ENCODE measurements at places on chromosomes 2 and 18. TPM values are rescaled to one million over a fixed set of nuclear protein-coding genes. Genes with fewer than 3 reads are reported as not detected.

DNA sequence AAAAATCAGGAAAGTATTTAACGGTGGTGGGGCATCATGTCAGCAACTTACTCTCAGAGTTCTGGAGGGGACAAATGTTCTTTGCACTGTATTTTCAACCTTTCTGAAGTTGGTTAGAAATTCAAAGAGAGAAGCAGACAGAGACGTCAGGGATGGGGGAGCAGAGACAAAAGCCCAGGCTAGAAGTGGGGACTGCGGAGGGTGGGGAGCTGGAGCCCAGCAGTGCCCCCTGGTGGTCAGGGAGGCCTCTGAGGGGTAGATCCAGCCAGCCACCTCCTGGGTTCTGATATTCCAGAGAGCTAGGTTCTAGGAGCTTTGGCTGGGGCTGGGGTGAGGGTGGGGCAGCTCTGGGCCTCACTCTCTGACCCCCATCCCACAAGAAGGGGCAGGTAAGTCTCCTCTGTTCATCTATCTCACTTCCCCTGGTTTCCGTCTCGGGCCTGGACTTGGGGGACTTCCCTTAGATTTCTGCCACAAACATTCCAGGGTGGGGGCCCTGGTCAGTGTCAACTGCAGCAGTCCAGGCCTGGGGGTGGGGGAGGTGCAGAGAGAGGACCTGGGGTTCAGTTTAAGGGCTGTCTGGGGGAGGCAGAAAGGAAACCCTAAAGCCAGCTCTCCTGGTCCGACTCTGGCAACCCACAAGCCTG is 8.9 kb downstream of the TNS1 start:
- DNase-seq = no peak

GALR1 gene
- 2.1 TPM for total RNA-seq

LYPD1 gene
- 0.99 TPM for total RNA-seq

DNA sequence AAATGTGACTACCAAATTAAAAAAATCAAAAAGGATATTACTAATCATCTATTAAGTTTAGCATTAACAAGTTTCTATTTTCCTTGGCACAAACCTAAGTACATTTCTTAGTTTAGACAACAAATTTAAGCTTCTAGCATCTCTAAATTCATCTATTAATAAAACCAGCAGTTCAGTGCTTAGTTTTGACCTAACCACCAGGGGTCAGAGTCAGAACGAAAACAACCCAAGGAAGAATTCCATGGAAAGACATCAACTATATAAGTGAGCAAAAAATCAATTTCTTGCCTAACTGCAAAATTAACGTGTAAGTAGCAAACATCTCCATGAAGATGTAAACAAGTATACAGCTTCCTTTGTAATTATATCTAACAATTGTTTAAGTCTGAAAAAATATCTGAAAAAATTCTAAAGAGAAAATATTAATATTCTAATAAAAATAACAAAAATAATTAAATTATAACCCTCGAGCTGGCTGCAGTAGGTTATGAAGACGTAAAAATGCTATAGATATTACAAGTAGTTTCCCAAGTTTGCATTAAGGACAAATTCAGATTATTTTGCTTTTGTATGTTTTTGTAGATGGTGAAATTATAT is 83.7 kb downstream of the CERKL start:
- DNase-seq = no peak

GRCh38 chr18:76394780-76395476 is 100.1 kb downstream of the ZNF516 start:
- no peak for DNase-seq

DNA sequence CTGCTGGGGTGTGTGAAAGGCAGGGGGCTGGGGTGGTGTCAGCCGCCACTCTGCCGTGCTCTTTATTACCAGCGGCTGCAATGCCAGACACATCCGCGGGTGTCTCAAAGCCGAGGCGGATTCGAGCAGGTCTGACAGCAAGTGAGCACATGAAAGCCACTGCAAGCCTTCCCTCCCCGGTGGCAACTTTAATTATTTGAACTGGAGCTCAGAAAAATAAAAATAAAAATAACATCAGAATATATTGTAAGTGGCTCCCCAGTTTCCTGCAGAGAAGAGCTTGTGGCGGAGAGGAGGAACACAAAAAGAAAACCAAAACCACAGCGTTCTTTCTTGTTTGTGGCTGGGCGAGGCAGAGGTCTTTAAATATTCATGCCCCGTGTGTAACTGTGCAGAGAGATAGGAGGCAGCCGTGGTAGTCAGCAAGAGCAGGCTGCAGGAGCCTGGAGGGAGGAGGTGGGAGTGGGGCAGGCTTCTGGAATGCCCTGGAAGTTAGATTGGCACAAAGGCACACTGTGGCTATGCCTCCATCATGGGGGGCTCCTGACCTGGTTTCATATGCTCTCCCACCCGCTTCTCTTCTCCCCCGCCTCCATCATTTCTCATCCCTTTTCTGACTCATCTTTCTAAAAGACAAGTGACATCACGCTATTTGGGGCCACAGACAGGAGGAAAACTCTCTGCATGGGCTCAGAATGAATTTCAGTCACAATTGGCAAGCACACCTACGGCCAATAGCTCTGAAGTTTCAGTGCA is 199.8 kb downstream of the CLIP4 start:
- no peak for DNase-seq

INHBB gene
- total RNA-seq = 7.1 TPM

- no peak for DNase-seq
Measured at GRCh38 chr2:527581-527980, 149.6 kb downstream of the TMEM18 start.

GRCh38 chr2:52695731-52696130 is 1071.9 kb upstream of the CHAC2 start:
- DNase-seq = no peak

DNA sequence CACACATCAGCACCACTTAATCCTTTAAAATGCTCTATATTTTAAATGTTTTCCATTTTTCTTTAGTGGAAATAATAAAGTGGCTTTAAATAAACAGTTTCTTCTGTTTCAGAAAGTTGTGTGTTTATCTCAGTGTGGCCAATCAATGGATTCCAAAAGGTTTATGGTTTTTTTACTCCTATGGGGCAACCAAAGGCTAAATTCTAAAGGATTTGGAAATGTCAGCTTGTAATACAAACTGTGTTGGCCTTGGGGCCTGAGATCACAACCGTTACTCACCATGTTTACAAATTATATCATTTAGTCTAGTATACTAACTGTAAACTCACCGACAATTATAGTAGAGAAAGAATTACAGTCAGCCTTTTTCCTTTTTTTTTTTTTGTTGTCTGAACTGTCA is 827.2 kb downstream of the EPHA4 start:
- DNase-seq = no peak

CFAP210 gene
- total RNA-seq = 0.30 TPM

- no peak for DNase-seq
Measured at GRCh38 chr2:236172255-236173035, 4.3 kb upstream of the GBX2 start.

TRIM43 gene
- total RNA-seq = 0.10 TPM

GRCh38 chr2:45943219-45944044 is 292.0 kb downstream of the PRKCE start:
- no peak for DNase-seq

GRCh38 chr18:62486290-62486964 is 36.4 kb upstream of the ZCCHC2 start:
- no peak for DNase-seq

- no peak for DNase-seq
Measured at GRCh38 chr18:7520200-7520785, 46.8 kb upstream of the PTPRM start.

DNA sequence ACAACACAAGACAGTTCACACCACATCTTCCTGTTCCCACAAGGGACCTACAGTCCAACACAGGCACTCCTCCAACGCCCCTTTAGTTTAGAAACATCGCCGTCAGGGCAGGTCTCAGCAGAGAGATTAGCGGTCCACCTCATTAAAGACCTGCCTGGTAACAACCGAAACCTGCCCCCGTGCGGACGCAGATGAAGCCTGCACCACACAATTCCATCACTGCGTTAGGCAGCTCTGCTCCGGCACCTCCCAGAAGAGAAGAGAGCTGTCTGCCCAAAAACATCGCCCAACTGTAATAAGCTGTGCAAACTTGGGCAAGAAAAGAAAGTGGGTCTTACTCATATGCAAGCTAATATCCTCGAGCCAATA is 32.7 kb downstream of the ZNF516 start:
- no peak for DNase-seq

- no peak for DNase-seq
Measured at GRCh38 chr2:24745825-24746224, 47.4 kb downstream of the PTRHD1 start.

All from skin of body (tissue), 3 donors.